NCI-H446 treated with DMSO at 0.1 percent for 48 hours (cell line): ENCODE measurements at places on chromosomes 2 and 18.

DNA sequence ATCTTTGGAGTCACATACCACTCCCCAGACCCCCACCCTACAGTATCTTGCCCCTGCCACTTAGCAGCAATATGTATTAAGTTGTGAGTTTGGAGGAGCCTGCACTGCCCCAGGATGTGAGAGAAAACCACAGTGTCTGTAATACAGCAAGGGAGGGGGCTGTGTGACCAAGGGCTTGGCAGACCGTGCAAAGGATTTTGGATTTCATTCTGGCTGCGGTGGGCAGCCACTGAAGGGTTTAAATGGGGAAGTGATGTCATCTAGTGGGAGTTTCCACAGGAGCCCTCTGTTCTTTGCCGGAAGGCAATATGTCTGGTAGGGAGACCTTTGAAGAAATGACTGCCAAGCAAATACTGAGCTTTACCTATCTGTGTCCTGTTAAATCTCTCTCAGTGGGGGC, 202.4 kb downstream of the FHOD3 start:
- no peak for DNase-seq

- no peak for DNase-seq
Measured at GRCh38 chr2:199806179-199806578, 44.8 kb downstream of the FTCDNL1 start.

- DNase-seq: no peak
Measured at GRCh38 chr18:45249246-45249661, 366.0 kb upstream of the SLC14A2 start.

DNA sequence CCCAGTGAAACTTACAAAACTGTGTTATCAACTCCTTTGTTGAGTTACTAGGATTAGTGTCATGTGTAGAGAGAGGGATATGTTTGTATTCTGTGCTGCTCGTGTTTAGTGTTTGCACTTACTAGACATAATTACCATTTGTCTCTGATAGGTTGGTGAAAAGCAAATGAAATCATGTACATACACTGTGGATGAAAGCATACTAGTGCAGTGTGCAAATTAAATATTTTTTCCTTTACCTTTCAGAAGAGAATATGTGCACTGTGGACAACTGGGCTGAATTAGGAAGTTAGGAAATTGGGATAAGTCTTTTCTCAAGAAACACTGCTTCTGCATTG, 1.2 kb downstream of the KIAA1328 start:
- DNase-seq: no peak

DNA sequence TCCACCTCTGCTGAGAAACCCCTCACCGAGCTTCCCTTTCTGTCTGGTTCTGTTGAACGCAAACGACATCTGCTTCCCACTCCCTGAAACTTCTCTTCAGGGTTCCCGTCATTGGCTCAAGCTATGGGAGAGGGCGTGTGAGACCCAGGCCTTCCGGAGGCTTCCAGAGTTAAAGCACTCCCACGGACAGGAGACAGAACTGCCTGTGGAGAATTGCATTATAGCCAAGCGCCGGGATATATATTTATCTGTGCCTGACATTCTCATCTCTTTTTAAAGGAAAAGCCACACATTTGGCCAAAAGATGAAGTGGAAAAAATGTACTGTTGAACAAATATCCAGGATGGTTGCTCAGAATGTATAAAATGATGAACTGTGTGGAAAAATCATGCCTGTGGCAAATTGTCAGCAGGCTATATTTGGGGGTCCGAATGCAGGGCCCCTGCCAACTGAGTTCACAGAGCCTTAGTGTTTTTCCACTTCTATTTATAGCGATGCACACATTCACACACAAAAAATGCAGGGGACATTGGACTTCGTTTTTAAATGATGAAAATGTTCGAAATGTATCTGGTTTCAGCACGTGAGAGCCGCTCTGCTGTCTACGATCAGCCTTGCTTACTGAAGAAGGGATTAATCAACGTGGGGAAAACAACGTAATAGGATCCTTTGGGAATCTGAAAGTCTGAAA, 59.5 kb downstream of the E2F6 start:
- no peak for DNase-seq

- DNase-seq: no peak
Measured at GRCh38 chr18:68956650-68957049, 158.8 kb downstream of the CCDC102B start.

- DNase-seq: no peak
Measured at GRCh38 chr18:30999186-30999585, 43.4 kb downstream of the DSC3 start.

DNA sequence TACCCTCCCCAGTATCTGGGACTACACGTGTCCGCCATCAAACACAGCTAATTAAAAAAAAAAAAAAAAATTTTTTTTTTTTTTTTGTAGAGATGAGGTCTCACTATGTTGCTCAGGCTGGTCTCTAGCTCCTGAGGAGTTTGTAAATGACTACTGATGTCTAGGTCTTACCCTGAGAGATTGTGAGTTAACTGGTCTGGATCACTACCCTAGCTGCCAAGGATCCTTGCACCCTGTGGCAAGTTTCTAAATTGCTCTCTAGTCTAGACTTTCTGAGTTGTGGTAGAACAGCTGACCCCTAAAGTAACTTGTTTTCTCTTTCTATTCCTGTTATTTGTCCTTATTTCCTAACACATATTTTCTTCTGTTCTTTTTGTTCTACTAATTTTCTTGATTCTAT, 44.5 kb downstream of the ABHD3 start:
- no peak for DNase-seq

DNA sequence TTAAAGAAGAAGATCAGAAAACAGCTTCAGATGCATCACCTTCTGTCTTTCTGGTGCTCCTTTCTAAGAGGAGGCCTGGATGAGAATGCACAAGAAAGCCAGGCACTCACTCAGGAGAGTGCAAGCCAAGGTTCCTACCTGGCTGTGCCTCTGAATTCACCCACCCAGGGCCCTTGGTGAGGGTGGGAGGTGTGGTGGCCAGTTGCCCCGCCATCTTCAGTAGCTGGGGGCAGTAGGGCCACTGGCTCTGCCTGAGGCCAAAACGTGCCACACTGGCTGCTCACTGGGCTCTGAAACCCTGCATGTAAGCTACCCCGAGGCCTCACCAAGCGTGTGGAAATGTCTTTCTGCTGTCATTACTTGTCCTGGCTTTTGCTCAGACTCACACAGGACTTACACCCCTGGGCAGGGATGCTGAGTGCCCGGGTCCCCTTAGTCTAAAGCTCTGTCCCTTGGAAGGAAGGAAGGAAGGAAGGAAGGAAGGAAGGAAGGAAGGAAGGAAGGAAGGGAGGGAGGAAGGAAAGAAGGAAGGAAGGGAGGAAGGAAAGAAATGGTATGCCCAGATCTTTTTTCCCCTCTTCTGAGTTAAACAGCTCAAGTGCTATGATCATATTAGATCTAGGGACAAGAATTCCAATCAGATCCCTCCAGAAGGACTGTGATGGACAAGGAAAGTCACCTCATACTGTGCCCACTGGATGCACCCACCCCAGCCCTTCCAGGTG, 8.5 kb upstream of the LBH start:
- DNase-seq: no peak

GRCh38 chr2:66526180-66526579, 91.3 kb downstream of the MEIS1 start:
- DNase-seq: no peak

DNA sequence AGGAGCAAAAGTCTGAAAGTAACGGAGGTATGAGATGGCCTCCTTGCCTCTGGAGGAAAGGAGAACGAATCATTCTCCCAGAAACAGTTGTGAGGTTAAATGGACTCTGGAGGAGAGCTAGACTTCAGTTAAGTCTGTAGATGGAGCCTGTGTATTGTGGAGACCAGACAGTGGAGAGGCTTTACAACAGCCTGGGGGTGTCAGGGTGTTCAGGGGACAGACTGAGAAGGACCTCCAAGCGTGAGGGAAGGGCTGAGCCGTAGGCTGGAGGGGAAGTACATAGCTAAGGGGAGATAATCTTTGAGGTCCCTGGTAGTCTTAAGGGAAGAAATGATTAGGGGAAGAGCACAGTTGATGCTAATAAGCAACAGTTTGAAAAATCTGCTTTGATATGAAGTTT, 76.6 kb downstream of the GALNT1 start:
- no peak for DNase-seq
